Activated T-helper 1 cell treated with anti-CD3 and anti-CD28 coated beads, Interleukin-2, amount 50 U/mL, for 16 hours (primary cell): ENCODE measurements at places on chromosomes 3 and 15.

- no peak for DNase-seq
These were observed 901.9 kb downstream of the OTOL1 start for GRCh38 chr3:162398554-162398953.

GRCh38 chr3:126431103-126431534 is 36.4 kb downstream of the CFAP100 start:
- DNase-seq = no peak

- no peak for DNase-seq
These were observed 492.4 kb upstream of the FRG2C start for GRCh38 chr3:75171630-75172230.

DNA sequence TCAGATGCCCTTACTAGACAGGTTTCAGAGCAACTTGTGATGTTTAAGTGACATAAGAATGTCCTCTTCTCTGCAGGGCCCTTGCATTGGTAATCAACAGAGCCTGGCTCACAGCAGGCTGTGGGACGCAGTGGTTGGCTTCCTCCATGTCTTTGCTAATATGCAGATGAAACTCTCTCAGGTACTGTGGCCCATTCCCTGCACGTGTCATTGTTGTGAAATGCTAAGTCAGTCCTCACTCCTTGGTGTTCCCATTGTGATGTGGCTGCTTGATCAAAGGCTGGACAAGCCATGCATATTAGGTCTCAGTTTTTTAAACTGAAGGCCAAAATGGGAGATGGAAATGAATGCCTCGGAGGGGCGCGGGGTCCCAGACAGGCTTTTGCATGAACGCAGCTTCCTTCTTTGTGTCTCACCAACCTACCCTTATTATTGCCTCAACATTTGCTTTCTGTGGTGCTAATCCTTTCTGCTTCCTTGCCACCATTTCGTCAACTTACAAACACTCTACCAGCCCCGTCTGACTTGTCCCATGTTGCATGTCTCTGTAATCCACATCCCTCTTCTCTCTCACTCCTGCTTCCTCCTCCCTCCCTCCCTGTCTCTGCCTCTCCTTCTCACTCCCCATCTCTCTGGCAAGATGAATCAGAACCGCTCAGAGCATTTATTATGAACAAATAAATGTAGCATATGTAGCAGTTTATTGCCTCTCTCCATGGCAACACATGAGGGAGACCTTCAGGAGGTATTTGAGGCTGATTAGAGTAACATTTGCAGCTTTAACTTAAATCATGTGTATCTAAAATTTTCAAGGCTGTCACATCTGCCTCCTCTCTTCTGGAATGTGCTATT is 133.2 kb upstream of the CHRM5 start:
- DNase-seq = no peak

DNA sequence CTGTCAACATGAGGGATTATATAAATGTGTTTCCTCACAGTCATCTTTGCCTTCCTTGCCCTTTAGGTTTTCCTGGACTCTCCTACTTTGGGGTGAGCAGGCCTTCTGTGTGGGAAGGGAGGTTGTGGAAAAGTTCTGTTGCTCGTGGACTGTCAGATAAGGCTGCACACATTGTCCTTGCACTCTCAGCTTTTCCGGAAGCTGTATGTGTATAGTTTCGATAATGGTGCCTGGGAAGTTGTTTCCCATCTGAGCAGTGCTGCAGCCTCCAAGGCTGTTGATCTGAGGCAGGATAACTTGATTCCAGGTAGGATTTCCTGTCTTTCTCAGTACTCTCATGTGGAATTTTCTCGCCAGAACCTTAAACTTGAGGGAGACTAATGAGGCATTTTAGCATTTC is 297.8 kb upstream of the AZI2 start:
- DNase-seq = no peak

- no peak for DNase-seq
These were observed 53.4 kb downstream of the LDHAL6B start for GRCh38 chr15:59260090-59260489.

DNA sequence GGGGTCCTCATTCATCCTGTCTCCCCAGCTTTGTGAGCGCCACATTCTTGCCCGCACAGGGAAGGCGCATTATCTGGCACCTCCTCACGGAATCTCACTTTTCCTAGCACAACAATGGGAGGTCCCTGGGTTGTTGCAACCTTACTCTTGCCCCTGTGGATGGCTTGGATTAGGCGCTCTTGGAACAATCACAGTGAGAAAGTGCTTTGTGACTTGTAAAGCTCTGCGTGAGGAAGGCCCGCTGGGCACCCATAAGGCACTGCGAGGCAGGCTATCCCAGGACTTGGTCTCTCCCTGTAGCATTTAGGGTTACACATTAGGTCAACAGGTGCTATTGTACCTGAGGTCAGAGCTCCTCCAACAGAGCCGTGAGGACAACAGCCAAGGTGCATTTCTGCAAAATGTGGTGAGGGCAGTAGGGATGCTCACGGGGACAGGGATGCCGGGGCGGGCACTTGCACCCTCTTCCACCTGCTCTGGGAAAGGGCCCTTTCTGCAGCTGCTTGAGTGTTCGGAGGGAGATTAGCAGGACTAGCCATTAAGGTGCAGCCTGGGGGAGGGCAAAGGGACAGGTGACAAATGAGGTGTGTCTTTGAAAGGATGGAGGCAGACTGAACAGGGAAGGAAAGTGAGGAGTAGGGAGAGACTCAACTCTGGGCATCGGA is 13.9 kb upstream of the LRRC15 start:
- no peak for DNase-seq

GRCh38 chr3:111610612-111611054 is 15.5 kb upstream of the ZBED2 start:
- no peak for DNase-seq

GRCh38 chr15:77653832-77654480 is 21.2 kb upstream of the LINGO1 start:
- DNase-seq = no peak

DNA sequence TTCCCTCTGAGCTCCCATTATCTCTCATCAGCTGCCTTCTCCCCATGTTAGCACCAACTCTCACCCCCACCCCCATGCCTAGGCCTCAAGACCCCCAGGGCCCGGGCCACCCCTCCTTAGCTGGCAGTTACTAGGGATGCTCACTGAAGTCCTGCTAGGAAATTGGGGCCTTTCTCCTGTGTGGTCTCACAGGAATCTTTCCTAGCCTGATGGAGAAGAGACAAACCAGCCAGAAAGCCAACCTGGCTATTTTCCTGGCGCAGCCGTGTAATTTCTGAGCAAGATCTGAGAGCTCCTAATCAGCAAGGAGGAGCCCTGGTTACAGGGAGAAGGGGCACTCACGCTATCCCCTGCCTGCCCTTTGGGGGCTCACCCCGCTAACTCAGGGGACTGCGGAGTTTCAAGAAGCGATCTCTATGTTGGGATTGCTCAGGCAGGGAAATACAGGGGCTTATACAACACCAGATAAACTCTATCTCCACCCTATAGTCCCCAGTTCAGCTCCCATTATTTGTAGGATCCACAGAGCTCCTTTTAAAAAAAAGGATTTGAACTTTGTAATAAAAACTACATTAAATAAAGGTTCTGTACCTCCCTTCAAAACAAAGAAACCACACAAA is 25.2 kb downstream of the NR2F2 start:
- no peak for DNase-seq

DNA sequence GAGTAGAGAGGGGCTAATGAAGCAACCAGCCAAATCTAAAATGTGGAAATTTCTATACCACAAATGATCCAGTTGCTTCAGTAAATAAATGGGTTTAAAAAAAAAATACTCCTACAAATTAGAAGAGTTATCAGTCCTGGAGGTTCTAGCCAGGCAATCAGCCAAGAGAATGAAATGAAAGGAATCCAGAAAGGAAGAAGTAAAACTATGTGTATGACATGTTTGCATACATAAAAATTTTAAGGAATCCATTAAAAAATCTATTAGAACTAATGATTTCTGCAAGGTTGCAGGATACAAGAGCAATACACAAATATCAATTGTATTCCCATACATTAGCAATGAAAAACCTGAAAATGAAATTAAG is 9.6 kb downstream of the MESP2 start:
- DNase-seq = no peak

- no peak for DNase-seq
These were observed 8.6 kb downstream of the PLA2G4E start for GRCh38 chr15:42012241-42012640.

- no peak for DNase-seq
These were observed 2.9 kb upstream of the PSTPIP1 start for GRCh38 chr15:76991741-76992645.

DNA sequence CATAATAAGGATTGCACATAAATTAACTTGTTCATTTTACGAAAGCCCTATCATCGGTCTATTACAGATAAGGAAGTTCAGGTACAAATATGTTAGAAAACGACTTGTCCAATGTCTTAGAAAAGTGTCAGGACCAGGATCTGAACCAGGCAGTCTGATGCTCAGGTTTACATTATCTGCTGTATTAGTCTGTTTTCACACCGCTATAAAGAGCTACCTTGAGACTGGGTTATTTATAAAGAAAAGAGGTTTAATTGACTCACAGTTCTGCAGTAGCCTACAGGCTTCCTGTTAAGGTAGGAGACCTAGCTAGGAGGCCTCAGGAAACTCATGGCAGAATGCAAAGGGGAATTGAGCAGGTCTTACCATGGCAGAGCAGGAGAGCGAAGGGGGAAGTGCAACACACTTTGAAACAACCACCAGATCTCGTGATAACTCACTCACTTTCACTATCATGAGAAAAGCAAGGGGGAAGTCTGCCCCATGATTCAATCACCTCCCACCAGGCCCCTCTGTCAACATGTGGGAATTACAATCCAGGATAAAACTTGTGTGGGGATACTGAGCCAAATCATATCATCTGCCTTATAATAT is 45.8 kb upstream of the GOLIM4 start:
- DNase-seq = no peak

- DNase-seq = no peak
These were observed 110.5 kb upstream of the BFSP2 start for GRCh38 chr3:133289322-133289721.

GRCh38 chr3:194618858-194619608 is 14.2 kb downstream of the TMEM44 start:
- DNase-seq = no peak
